ENCODE measurements at places on chromosomes 11 and 22.

GRCh38 chr22:17035246-17035645 is 27.2 kb upstream of the GAB4 start:
- no peak for DNase-seq

- no peak for DNase-seq
Observed at GRCh38 chr11:114321621-114322257, 25.5 kb downstream of the NNMT start.

DNA sequence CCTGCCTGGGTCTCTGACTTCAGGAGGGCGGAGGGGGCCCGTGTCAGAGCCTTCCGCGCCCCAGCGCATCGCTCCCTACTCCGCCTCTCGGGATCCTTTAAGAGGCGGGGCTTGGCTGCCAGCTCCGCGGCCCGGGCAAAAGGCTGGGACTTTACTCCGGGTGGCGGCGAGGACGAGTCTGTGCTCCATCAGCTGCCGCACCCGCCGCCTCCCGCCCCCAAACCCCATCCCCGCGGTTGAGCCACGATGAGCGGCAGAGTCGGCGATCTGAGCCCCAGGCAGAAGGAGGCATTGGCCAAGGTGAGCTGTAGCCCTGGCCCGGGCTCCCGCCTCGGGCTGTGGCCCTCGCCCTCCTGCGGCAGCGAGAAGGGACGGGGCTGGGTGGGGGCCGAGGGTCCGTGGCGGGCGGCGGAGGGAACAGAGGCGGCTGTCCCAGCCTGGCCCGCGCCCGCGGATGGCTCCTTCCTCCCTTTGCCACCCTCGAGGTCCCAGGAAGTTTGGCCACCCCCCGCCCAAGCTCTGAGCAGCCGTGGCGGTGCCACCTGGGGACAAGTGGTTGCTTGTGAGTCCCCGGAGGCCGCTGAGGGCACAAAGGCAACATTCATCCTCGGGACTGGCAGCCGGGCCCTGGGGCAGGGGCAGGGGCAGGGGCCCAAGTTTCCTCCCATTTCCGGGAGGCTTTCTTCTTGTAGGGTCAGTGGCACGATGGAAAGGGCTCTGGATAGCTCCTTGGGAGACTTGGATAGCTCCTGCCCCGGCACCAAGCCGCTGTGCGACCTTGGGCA is at the start of gene SEC14L2:
Gene SEC14L2, plus strand, starts transcription at position 148 of the 785 bp plus-strand sequence. Its CDS starts 99 bp downstream, at position 247.
- no peak for DNase-seq

- DNase-seq: no peak
Observed at GRCh38 chr11:122668562-122669090, 13.1 kb downstream of the UBASH3B start.
